Lower lobe of right lung (tissue), 2 donors: ENCODE measurements at places on chromosomes 7 and 10. TPM values are rescaled to one million over a fixed set of nuclear protein-coding genes. Genes with fewer than 3 reads are reported as not detected.

DNA sequence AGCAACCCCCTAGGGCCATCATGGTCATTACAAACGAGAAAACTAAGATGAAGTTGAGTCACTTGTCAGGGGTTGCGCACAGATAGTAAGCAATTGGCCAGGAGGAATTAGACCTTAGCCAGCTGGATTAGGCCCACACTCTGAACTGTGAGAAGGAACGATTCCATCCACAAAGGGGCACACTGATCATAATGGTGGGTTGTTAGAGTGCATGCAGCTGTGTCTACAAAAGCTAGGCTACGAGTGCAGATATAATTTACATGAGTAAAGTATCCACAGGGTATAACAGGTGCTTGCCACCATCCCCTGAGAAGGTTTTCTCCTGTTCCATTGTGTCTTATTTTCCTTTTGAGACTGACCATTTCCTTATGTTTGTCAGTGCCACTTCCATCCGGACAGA, 16.6 kb upstream of the FAM170B start:
- DNase-seq: no peak

- DNase-seq: no peak
Measured at GRCh38 chr7:2956526-2957368, 86.9 kb downstream of the CARD11 start.

DNA sequence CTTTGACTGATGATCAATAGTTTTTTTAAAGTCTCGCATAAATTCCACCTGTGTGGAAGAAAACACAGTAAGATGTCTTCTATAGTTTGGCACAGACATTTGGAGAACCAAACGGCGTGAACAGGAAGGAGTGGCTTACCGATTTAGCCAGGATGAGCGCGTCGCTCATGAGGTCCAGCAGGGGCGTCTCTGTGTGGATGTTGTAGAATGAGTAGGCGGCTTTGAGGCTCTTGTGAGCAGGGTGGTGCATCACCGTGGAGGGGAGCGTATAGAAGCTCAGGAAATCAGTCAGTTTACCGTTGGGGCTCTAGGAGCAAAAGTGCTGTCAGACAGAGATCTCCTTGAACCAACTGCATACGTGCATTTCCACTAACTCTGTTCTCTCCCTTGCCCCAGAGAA, 15.5 kb downstream of the RPP38 start:
- DNase-seq: no peak

DNA sequence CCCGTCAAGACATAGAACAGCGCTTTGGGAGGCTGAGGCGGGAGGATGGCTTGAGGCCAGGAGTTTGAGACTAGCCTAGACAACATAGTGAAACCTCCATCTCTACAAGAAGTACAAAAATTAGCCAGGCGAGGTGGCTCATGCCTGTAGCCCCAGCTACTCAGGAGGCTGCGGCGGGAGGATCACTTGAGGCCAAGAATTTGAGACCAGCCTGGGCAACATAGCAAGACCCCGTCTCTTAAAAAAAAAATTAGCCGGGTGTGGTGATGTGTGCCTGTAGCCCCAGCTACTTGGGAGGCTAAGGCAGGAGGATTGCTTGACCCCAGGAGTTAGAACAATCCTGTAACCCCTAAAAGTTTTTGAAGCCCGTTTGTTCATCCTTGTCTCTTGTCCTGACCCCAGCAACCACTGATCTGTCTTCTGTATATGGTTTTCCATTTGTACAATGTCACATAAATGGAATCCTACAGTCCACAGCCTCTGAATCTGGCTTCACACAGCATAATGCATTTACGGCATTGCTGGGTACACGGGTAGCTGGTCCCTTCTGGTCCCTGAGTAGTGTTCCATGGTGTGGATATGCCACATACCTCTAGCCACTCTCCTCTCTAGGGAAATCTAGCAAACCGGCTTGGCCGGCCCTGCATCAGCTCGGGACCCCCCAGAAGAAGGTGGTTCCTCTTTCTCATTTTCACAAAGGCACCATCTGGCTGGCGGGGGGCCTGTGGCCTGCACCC, 8.4 kb downstream of the GTF2IRD1 start:
- no peak for DNase-seq

DNA sequence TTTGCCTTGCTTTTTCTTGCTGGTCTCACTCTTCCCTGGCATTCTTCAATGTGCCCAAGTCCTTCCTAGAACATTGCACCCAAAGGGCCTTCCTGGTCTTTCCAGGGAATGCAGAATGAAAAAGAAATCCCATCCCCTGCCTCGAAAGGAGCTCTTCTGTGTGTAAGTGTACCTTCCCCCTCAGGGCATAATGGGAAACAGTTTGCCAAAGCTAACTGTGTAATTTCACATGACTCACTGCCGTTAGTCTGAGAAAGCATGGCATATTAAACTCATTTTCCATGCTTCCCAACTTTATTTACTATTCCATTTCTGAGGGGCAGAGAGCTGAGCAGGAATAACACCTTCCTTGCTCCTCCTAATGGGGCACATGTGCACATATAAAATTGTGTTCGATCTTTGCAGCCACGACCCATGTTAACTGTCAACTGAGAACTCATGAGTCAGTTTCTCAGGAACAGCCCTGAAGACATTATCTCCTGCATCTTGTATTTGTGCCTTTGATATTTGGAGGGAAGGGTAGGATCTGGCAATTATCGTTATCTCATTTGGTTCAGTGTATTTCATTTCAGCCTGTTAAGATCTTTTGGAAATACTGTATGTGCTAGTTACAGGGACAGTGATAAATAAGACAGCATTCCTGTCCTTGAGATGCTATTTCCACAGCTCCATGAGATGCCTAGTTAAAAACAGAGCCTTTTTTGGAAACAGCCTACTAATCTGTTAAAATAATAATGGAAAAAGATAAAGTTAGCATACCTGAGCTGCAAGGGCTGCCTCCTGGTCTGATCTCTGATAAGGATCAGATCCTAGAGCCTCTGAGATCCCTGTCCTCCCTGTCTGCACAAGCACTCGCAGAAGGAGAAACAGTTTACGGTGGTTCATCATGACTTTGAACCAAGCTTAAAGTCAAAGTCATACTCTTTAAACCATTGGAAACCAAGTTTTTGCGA, 42.3 kb downstream of the IKZF1 start:
- no peak for DNase-seq

DNA sequence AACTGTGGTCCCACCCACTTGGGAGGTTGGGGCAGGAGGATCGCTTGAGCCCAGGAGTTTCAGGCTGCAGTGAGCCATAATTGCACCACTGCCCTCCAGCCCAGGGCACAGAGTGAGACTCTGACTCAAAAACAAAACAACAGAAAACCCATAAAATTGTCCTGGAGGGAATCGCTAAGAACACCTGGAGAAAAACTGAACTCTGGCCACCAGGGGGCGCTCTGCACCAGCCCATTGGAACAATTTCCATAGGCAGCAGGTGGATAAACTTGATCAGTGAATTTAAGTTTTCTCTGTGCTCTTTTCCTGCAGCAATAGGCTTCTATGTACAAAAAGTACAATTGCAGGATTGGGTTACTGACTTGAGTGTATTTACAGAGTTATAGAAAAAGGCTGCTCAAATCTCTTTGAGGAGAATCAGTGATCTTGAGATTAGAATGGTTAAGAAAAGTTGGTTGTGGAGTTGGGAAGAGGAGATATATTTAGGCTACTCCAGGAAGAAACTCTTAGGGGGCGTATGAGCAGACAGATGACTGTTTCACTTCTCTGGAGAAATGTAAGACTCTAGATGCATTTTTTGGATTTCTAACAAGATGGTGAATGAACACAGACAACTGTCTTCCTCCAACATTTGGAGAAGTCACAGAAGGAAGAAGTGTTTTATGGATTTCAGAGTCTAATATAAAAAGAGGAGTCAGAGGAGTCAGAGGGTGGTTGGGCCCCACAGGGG, 274.9 kb upstream of the GALNT17 start:
- peak; percentile 62 for DNase-seq

- DNase-seq: no peak
Measured at GRCh38 chr10:7797582-7797981, 9.6 kb downstream of the ATP5F1C start.

DNA sequence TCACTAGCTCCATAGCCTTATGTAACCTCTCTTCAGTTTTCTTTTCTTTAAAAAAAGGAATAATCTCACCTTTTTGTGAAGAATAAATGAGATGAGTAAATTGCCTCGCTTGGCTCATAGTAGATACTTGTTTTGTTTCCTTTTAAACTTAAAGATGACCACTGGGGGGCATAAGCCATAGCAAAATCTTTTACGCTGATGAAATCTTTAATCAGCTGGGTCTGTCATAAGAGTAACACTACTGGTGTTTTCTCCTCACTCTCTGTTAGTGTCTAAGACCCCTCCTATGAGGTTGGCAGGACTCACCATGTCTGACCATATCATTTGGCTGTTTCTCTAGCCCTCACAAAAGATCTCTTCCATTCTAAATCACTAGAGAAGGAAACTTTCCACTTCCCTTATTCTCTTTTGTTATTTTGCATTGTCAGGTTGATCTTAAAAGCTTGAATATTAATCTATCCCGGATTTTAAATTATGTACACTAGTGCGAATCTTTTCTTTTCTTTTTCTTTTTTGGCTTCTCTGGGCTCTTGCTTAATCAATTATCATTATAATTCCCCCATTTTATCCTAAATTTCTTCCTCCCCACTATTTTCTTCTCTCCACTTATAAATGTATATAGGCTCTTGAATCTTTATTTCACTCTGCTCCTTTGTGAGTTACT, 12.5 kb downstream of the STAG3 start:
- no peak for DNase-seq

Gene CHAT
- total RNA-seq: not detected

Gene H2BK1
- total RNA-seq: not detected

- DNase-seq: no peak
Measured at GRCh38 chr7:30817371-30817767, 46.2 kb downstream of the MINDY4 start.

- no peak for DNase-seq
Measured at GRCh38 chr10:11357439-11357838, 254.0 kb downstream of the USP6NL start.

Gene CUZD1
- 0.56 TPM for total RNA-seq

- DNase-seq: peak; percentile 81
Measured at GRCh38 chr10:89207181-89207800, at the start of gene CH25H. CH25H (minus strand) TSS chr10:89207317; CDS start chr10:89207292, 25 bp downstream.

DNA sequence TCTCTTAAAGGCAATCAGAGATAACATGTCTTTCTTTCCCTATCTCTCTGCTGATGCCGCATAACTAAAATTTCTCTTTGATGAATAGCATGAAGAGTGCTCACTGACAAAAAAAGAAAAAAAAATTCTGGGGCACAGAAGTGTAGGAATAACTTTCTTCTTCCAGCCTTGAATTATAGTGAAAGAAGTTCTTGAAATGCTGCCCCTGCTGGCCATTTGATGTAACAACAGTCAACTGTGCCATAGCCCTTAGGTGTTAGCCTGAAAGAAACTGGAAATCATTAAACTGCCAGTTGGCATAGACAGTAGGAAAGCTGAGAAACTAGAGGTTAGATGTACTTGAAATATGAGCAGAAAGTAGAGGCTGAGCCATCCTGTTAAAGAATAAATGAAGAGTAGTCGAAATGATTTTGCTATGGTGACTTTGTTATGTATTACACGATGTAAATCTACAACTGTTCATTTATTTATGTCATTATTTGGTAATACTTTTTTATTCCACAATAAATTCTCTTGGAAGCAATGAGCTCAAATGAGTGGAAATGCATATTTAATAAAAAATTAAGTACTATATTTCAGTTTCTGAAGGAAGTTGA, 48.3 kb upstream of the FAM171A1 start:
- DNase-seq: no peak

Gene CTTNBP2
- 6.6 TPM for total RNA-seq

DNA sequence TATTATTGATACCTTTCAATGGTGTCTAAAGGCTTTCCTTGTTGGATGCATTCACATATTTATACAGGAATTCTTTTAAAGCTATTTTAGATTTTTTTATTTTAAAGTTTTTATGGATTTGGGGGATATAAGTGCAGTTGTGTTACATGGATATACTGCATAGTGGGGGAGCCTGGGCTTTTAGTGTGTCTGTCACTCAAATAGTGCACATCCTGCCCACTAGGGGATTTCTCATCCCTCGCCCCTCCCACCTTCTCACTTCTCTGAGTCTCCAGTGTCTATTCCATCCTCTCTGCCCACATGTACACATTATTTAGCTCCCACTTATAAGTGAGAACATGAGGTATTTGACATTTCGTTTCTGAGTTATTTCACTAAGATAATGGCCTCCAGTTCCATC, 154.0 kb upstream of the MKI67 start:
- no peak for DNase-seq

Gene SHH
- 7.3 TPM for total RNA-seq

DNA sequence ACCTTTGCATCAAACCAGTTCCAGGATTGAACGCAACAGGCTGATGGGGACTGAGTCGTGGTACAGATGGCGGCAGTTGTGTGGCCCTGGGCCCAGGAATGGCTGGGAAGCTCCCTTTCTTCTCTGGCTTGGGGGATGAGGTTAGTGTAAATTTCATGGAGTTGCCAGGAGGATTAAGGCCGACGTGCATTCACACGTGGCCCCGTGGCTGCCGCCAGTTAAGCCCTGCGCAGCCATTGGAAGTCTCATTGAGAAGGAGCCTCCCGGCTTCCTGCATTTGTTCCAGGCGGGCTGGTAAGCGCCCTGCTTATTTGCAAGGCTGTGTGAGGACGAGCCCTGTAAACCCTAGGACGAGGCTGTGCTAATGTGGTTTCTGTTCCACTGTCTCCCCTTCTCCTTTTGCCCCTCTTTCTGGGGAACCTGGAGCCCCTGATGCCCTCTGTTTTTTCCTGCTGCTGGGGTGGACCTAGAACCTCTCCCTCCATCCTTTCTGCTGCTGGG, 174.7 kb upstream of the TNRC18 start:
- DNase-seq: no peak

DNA sequence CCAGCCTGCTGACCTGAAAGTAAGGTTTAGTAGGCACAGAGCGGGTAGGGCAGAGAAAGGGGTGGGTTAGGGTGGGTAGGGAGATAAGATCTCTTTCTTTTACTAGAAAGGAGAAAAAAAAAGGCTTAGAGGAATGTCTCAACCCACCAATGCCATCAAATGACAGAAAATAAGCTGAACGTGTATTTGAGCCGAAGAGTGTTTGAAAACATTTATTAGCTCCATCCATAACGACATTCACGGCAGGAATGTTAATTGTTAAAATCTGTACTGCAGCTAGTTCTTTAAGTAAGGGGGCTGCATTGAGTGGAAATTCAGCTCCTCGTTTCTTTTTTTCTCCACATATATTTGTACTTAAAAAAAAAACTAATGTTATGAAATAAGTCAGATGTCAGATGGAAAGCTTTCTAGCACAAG, 63.7 kb upstream of the ARID5B start:
- no peak for DNase-seq

Gene AHCYL2
- 91.0 TPM for total RNA-seq

DNA sequence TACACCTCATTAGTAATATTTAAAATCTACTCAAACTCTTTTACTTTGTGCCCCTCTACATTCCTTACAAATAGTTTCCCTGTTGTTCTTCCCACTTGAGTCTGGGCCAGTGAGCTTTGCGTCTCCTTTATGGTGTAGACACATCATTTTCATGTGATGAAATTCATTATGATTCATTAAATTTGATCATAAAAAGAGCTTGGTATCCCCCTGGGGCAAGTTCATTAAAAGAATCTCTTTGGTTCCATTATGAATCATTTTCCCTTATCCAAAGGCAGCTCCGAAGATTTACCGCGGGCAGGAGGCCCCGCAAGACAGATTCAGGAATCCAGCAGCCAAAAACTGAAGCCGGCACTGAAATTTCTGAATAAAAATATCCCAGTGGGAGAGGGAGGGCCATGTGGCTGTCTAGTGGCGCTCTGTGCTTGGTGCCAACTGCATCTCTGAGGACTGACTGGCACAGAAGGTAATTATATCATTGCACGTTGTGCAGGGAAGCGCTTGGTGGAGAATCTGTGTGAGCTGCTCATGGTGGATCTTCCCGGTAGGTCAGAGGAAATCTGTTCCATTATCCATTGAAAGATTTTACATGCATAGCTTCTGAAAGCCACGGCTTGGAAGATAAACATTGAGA, 151.4 kb upstream of the PITRM1 start:
- DNase-seq: no peak

- no peak for DNase-seq
Measured at GRCh38 chr10:23173214-23174073, 18.7 kb upstream of the PTF1A start.
